Cortex of kidney (tissue), 1 donor: ENCODE measurements at places on chromosomes 16 and 17.

GRCh38 chr17:50576864-50577263 lies 16.3 kb downstream of the CACNA1G start:
- DNase-seq = no peak

GRCh38 chr17:82302568-82302963 lies 14.8 kb downstream of the CD7 start:
- DNase-seq = no peak

DNA sequence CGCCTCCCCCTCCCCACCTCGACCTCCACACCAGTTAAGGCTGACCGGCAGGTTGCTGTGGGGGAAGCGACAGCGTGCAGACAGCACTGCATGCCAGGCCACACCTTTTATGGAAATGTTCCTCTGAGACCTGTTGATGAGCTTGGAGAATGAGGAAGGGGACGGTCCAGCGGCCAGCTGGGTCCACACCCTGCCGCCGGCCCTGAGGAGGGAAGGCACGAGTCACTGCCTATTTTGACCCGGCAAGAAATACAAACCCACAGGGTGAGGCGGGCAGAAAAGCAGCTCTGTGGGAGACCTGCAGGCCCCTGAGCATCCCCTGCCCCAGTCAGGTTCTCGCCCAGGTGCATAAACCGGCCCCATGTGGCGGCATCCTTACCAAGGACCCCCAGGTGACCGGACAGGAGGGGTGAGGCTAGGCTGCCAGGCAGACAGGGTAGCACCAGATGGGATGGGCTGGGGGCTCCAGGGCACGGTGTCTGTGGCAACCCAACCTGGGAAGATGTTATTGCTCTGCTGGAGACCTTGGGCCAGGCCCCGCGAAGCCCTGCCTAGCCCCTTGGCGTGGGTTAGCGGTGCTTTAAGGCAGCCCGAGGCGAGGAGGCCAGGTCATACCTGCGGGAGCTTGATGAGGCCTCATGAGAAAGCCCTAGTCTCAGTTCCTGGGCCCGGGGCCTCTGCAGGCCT lies 12.7 kb downstream of the NATD1 start:
- no peak for DNase-seq

DNA sequence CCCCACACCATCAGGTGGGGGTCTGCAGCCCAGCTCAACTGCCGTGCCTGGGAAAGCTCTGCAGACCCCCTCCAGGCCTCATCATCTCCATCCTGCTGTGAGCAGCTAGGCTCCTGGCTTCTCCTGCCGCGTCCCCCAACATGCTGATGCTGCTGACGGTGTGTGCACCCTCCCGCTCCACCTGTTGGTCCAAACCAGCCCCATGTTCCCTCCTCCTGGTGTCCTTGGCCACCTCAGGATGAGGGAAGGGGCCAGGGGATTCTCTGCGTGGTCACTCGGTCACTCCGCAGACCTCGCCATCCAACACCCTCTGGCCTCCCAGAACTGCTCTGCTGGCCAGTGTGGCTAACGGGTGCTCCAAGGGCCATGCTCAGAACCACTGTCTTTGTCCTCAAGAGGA lies 368.6 kb downstream of the FOXL1 start:
- no peak for DNase-seq

DNA sequence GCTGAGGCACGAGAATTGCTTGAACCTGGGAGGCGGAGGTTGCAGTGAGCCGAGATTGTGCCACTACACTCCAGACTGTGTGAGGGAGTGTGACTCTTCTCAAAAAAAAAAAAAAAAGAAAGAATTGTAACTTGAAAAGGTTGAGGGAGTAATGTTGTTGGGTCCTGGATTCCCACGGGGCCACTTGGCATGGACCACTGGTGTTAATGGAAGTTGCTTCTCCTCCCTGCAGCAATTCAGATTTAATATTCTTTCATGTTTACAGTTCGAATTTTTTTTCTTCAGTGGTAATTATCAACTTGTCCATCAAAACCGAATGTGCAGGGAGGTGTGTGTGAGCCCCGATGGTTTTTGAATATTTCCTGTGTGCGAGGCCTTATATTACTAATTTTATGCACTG lies 7.2 kb downstream of the EPN2 start:
- DNase-seq = no peak

DNA sequence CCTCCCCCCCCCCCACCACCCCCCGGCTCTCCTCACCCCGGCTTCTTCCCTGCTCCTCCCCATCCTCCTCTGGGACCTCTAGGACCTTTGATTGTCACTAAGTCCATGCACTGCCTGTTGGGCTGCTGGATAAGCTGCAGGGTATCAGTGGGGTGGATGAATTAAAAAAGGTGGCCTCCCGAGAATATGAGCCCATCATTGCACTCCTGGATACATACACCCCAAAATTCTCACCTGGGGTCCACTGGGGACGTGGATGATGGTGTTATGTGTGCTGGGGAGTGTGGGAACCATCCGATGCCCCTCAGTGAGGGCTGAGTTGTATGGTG lies 88.8 kb downstream of the IRF8 start:
- DNase-seq = no peak

- DNase-seq = no peak
These were observed 16.1 kb upstream of the TNRC6A start for GRCh38 chr16:24713379-24713778.

DNA sequence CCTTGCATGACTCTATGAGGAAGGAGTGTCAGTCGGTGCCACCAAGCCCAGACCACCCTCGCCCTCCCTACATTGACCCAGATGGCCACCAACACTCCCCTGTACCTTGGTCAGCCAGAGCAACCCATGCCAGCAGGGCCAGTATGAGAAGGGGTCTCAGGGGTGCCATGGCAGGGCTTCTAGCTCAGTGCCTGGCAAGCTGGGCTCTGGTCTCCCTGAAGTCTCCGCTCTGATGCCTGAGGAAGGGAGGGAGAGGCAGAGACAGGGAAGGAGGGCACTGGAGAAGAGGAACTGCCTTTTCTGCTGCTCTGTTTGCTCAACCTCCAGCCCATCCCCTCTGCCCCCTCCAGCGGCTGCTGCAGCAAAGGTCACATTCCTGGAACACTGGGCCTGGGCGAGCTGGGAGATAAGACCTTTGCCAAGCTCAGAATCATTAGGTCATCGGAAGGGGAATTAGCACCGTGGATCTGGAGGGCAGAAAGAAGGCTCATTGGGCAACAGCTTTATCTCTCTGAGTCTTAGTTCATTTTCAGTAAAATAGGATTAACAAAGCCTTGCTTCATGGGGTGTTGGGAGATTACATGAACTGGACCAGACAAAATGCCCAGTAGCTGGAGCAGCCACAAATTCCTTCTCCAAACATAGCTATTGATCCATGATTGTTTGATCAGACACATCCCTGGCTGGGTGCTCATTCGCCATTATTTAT lies at the start of gene VTN:
TSS of gene VTN (minus strand) at position 273 of the 709 bp plus-strand sequence. CDS start at position 169, 104 bp downstream.
- no peak for DNase-seq

GRCh38 chr17:65388911-65389310 lies 172.5 kb downstream of the AXIN2 start:
- no peak for DNase-seq

DNA sequence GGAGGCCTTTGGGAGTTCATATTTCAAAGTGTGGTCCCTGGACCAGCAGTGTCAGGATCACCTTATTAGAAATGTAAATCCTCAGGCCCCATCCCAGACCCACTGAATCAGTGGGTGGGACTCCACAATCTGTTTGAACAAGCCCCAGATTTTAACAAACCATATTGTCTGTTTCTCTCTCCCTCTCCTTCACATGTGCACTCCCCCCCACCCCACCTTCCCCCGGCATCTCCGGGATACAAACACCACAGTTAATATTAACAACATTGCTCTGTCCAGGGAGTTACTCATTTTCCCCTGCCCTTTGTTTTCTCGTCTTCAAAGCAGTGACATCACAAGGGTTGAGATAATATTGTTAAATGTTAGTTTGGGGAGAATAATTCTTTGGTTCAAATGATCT lies 127.3 kb downstream of the KATNIP start:
- DNase-seq = no peak

GRCh38 chr16:86618431-86619238 lies 40.3 kb downstream of the FOXL1 start:
- DNase-seq = no peak

GRCh38 chr16:61421111-61421510 lies 615.1 kb downstream of the CDH8 start:
- DNase-seq = no peak

GRCh38 chr17:51954232-51954765 lies 204.2 kb downstream of the CA10 start:
- no peak for DNase-seq

- DNase-seq = no peak
These were observed 2.7 kb upstream of the PRM1 start for GRCh38 chr16:11283820-11284248.

- no peak for DNase-seq
These were observed 10.6 kb downstream of the RMI2 start for GRCh38 chr16:11355862-11356261.

DNA sequence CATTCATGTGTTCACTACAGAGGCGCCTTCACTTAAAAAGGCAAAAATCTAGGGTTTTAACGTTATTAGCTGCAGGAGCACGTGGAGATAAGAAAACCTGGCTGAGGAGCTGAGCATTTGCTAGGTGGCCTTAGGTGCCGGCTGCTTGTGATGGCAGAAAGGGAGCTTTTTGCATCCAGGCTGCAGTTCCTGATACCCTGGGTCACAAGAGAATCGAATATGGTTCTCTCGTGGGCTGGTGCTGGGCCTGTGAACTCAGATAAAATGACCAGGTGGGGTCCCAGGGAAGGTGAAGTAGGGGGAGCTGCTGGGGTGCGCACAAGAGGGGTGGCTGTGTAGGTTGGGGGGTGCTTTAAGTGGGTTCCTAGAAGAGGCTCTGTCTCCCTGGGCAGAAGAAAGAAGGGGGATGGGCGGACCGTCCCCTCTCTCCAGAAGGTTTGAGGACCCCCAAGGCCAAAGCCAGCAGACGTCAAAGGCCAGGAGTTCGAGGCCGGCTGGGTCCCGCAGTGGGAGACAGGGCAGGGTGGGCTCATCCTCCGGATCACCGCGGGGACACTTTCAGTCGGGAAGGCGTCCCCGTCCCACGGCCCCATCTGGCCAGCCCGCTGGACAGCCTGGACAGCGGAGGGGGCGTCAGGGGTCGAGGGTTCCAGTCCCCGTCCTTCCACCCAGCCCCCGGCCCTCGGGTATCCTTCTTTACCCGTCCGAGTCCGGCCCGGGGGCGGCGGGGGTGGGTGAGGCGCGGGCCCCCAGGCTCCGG lies 740 bp upstream of the CMIP start:
- DNase-seq = no peak

DNA sequence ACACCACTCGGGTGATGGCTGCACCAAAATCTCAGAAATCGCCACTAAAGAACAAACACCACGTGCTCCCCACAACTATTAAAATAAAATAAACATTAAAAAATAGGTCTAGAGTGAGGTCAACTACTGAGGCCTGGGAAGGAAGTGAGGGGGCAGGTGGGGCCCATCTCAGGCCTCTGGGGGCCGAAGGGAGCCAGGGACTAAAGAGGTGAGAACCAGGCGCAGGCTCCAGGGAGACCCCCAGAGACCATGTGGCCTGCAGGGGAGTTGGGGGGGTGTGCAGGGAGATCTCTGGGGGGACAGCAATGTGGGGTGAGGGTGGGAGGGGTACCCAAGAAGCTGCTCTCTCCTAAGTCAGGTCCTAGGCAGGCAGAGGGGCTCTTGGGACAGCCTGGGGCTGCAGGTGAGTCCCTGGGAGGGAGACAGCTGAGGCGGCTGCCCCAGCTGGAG lies 111.3 kb upstream of the SMURF2 start:
- DNase-seq = no peak

DNA sequence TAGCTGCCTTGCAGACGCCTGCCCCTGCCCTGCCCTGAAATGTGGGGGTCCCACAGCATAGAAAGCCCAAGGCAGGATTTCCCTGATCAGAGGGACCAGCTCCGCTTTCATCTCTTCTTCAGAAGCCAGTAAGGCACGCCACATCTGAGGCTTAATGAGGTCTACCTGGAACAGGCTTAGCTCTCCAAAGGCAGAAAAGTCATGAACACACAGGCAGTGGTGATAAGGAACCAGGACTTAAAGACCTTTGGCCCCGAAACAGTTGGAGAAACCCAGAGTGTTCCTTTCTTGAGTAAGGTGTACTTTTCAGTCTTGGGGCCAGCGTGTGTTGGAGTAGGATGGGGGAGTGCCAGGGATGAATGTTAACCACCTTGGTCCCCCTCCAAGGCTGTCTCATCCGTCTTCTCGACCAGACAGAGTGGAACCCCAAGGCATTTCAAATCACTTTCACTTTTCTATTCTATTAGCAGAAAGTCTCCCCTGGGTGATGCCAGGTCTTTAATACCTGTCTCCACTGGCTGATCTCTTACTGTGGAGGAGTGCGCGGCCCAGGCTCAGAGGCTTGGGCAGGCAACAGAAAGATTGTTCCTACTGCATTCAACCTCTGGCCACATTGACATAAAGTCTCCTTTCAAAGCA lies 43.9 kb downstream of the TMEM186 start:
- no peak for DNase-seq

GRCh38 chr17:82493226-82493781 lies 26.2 kb upstream of the FOXK2 start:
- no peak for DNase-seq

GRCh38 chr16:81239367-81240121 lies 1.1 kb downstream of the BCO1 start:
- no peak for DNase-seq

- no peak for DNase-seq
These were observed 390.9 kb downstream of the SEC14L1 start for GRCh38 chr17:77531641-77532040.

DNA sequence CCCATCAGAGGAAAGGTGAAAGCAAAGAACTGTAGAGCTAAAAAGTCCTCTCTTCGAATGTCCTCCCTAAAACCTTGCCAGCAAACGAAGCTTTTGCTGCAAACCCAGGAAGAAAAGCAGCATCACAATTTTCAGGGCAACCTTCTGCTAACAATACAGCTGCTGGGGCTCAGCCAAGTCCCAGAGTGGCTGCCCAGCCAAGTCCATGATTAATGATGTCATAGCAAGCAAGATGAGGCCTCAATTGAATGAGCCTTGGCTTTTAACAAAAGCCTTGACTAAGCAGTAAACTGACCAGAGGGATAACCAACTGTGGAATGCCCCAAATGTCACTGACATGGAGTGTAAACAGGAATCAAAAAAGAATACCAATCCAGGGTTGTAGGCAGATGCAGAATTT lies 342.7 kb downstream of the PMP22 start:
- DNase-seq = no peak

GRCh38 chr17:19707728-19708221 lies 8.6 kb downstream of the SLC47A2 start:
- no peak for DNase-seq

DNA sequence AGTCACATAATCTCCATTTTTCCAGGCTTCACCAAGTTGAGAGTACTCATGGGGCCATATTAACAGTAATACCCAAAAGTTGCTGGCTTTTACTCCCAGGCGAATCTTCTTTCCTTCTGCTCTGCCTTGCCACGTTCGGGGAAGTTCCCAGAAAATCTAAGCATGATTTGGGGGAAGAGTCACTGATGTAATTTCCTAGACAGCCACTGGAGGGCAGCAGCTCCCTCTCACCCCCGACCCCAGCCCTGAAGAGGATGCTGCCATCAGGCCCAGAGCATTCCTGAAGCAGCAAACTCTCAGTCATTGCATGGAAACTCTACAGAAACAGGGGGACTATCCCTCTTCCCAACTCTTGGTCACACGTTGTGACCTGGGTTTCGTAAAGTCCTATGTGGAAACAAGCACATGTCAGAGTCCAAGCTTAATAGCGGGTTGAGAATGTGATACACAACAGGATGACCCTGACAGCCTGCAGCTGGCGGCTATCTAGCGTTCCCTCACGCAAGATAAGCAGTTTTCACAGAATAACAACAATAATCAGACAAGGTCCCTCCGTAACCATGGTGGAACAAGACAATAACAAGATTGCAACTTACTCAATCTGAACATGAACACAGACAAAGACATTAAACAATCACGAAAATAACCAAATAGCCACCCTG lies 43.8 kb upstream of the DHX40 start:
- no peak for DNase-seq
